Natural killer cell treated with Interleukin-12 subunit alpha and Interleukin-12 subunit beta and Interleukin-15 and Interleukin-18, amount 100 ng/mL, for 72 hours (primary cell): ENCODE measurements at places on chromosomes 6 and 20. TPM values are rescaled to one million over a fixed set of nuclear protein-coding genes. Genes with fewer than 3 reads are reported as not detected.

Gene GABRR1
- not detected for total RNA-seq

Gene TBPL1
- 54.4 TPM for total RNA-seq

Gene LST1
- 34.6 TPM for total RNA-seq

Gene XKR7
- total RNA-seq, result not detected

Gene DDRGK1
- total RNA-seq, result 78.5 TPM

Gene HLA-DPB1
- 14.7 TPM for total RNA-seq

Gene TCP11
- not detected for total RNA-seq

Gene RAET1G
- not detected for total RNA-seq

Gene HLA-F
- total RNA-seq, result 518 TPM

Gene POU5F1
- not detected for total RNA-seq

Gene TMEM74B
- total RNA-seq, result not detected

DNA sequence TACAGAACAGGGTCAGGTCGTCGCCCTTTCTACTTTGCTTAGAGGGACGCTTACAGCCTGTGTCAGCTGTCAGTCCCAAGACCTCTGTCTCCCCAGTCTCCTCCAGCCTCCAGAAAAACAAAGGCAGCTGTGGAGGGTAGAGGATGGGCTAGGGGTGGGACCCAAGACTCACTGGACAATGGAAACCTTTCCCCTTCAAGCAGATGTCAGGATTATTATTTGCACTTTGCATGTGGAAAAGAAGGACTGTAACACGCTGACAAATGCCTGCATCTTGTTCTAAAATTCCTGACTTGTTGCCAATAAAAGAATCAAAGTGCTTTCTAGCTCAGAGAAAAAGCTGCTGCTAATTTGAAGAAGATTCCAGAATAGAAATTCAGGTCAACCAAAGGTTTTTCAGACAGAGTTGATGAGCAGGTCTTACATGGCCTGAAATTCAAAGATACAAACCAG is 58.7 kb downstream of the SNX5 start:
- DNase-seq, result no peak

GRCh38 chr6:146902846-146903245 is 301.4 kb upstream of the STXBP5 start:
- DNase-seq, result no peak

- no peak for DNase-seq
Measured at GRCh38 chr20:60765821-60766403, 486.1 kb upstream of the CDH4 start.

DNA sequence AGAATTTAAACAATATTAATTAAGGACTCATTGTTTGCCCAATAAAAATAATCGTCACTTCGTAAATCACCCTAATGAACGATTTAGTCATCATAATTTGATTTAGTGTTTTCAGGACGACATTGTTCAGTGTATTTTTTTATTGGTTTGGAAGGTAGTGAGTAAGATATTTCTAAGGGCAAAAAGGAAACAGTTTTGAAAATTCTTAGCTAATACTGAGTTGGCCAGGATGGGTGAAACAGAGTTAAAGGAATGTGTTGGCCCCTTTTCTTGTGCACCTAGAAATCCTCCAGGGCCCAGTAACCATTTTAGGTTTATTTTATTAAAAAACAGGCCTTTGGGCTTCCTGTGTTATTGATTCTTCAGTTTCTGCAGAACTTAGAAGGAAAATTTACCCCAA is 25.3 kb downstream of the ANKS1A start:
- no peak for DNase-seq

GRCh38 chr6:36967301-36967700 is 12.8 kb downstream of the PI16 start:
- no peak for DNase-seq

DNA sequence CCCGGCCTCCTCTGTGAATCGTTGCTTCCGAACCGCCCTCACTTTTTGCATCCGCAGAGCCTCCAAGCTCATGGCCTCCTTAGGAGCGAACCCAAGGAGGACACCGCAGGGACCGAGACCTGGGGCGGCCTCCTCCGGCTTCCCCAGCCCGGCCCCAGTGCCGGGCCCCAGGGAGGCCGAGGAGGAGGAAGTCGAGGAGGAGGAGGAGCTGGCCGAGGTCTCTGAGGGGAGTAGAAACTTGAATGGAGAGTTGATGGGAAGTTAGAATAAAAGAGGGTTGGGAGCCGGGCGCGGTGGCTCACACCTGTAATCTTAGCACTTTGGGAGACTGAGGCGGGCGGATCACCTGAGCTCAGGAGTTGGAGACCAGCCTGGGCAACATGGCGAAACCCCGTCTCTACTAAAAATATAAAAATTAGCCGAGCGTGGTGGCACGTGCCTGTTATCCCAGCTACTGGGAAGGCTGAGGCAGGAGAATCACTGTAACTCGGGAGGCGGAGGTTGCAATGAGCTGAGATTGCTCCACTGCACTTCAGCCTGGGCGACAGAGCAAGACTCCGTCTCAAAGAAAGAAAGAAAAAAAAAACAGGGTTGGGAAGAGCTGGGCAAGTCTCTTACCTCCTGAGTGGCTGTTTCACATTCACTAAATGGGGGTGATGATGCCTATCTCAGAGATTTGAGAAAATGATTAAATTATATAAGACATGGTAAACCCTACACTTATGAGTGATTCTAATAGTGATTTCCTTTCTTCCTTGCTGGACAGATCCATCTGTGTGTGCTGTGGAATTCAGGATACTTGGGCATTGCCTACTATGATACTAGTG is 805 bp downstream of the MSH5 start:
- no peak for DNase-seq

DNA sequence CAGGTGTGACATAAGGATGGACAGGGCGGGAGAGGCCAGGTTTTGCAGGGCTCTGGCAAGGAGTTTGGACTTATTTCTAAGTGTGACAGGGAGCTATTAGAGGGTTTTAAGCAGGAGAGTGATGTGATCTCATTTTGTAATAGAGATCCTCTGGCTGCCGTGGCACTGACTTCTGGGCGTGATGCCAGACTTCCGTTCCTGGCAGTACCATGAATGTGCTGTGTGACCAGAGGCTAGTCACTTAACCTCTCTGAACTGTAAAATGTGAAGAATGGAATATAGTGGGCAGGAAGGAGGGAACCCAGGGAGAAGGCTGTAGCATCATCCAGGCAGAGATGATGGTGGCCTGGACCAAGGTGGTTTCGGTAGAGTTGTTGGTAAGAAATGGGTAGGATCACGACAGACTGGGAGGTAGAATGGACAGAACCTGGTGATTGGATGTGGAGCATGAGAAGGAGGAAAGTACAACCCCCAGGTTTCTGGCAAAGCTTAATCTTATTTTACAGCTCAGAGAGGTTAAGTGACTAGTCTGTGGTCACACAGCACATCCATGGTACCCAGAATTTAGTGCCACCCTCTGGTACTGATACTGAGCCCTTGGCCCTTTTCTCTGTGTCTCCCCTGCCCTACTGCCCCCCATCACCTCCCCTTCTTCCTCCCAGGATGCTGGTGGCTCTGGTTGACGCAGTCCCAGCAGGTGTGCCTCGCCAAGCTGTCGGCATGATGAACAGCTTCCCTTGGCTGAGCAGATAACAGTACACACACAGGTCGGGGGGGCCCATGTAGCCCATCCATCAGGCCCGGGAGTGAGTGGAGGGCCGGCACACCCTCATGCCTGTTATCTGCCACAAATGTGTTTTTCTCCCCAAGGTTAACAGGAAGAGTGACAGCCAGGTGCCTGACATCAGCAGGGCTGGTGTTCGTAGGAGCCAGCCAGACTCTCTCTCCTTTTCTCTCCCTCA is 52.9 kb upstream of the CTNNBL1 start:
- DNase-seq, result no peak

DNA sequence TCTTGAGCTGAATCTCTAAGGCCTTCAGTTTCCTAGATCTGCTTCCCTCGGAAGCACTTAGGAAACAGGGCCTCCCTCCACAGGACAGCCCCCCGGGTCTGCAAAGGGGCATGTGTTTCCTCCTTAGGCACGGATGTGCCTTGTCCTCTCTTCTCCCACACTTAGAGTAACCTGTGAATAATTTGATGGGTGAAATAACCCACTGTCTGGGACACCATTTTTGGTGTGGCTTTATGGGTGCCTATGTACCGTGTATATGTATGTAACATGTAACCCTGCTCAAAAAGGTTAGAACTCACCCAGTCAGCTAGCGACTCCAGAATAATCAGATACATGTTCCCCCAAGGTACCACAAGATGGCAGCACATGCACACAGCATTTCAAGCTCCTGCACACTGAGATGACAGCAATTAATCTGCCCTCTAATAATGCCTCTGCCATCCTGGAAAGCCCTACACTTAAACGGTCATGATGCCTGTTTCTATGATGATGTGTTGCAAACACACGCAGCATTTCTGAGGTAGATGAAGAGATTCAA is 212.0 kb upstream of the PROKR2 start:
- DNase-seq, result peak; percentile 81

DNA sequence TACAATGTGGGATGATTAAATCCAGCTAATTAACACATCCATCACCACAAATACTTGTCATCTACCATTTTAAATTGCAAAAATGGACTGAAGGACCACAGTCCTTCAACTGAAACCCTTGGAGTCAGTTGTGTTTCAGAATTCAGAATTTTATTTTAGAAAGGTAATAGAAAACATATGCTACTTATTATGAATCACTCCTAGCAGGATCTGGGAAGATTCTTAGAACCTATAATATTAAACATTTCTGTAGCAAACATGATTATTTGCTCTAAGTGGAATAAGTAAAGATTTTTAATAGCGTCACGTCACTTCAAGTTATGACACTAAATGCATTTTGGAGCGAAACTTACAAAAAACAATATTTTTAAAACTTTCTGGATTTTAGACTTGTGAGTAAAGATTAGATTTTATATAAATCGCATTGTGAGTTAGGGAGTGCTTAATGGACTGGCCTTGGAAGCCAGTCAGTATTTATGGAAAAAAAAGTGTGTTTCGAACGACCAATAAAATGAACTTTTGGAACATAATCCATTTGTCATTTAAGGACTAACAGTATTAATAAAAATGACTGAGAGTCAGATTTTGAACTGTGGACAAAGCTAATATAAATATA is 71.8 kb upstream of the PHACTR2 start:
- DNase-seq, result no peak

GRCh38 chr6:151092591-151092990 is 147.2 kb upstream of the AKAP12 start:
- DNase-seq, result no peak

DNA sequence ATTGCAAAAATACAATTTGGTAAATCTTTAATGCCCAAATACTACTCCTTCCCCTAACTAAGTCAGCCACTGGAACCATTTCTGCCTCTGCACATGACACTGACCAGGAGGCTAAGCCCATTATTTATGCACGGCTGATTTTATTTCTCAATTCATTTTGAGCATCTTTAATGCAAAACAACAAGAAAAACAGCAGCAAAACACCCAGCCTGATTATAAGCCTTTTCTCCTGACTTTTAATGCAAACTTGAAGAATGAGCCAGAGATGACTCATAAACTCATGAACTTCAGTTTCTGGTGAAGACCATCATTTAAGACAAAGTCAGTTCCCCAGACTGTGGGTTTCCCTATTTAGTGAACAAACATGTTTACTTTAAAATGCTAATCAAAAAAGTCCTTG is 51.6 kb downstream of the CYP24A1 start:
- no peak for DNase-seq

GRCh38 chr6:15148356-15148946 is 97.4 kb upstream of the JARID2 start:
- no peak for DNase-seq

GRCh38 chr20:60224914-60225313 is 266.7 kb downstream of the CDH26 start:
- no peak for DNase-seq

DNA sequence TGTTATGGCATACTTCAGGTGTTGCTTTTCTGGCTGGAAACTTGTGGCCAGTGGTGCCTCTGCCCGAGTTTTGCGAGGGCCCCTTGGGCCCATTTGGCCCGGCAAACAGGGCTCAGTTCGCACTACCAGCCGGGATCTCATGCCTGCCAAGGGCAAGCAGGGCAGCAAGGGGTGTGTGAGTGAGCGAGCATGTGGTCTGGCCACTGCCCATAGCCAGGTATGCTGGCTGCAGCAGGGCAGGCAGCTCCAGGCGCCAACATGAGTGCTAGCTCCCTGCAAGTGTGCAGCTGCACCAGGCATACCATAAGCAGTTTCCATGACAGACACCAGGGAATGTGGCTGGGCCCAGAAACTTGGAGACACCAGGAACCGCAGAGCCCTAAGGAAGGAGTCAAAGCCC is 389.5 kb downstream of the NKAIN2 start:
- DNase-seq, result no peak

DNA sequence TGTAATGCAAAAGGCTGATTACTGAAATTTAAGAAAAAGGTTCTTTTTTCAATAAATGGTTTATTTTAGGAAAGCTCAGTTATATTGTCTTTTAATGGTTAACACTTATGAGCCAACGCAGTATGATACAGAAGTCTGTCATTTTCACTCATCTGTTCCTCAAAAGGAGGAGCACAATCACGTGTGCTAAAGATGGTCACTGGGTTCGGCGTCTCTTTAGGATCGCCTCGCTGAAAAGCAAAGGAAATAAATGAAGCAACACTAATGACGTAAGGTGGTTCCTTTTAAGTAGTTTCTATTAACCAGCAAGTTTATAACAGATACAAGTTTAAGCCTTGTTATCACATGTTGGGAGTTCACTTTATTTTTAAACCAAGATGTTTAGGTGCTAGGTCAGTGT is 125.7 kb downstream of the MAP3K4 start:
- no peak for DNase-seq

- DNase-seq, result no peak
Measured at GRCh38 chr6:86016077-86016476, 373.4 kb upstream of the SYNCRIP start.

DNA sequence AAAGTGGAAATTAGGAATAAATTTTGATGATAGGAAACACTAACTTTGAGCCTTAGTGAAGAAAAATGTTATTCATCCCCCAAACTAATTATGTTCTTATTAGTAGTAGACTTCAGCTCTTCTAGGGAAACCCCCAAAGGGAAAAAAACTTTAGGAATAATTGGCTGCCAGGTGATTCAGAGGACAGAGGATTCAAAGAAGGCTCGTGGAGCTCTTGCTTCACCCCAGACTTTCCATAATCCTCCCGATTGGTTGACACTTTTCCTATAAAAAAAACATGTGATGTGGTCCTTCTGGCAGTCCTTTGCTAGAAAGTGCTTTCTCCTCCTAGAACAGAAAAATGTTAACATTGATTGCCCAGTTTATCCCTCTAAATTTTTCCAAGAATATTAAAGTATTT is 5.6 kb upstream of the CCDC170 start:
- no peak for DNase-seq

- DNase-seq, result no peak
Measured at GRCh38 chr20:62935968-62936585, 1.9 kb upstream of the GID8 start.

- no peak for DNase-seq
Measured at GRCh38 chr6:148997865-148998264, 251.0 kb downstream of the UST start.

DNA sequence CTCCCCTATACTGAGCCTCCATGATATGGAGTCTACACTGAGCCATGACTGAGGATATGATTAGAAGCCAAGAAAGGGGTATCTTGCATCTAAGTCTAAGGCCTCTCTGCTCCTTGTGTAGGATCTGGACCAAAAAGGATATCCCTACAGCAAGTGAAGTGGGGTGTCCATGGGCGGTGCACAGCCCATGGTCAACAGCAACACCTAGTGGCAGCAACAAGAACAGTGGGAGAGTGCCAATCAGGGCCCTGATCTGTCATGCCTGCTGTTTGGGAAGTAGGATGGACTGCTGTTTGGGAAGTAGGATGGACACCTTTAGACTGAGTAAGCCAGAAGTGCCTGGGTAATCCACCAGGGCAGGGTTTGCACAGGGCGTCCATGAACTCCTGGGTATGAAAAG is 22.4 kb downstream of the PTGIS start:
- no peak for DNase-seq

- DNase-seq, result no peak
Measured at GRCh38 chr20:58197185-58197469, 31.3 kb downstream of the ANKRD60 start.

GRCh38 chr6:7143476-7143974 is 35.8 kb downstream of the RREB1 start:
- no peak for DNase-seq
